ENCODE measurements at places on chromosomes 11 and 22.

- no peak for DNase-seq
Observed at GRCh38 chr22:40335358-40335757, 10.9 kb upstream of the ADSL start.

GRCh38 chr11:112465433-112466024 is 204.9 kb upstream of the PLET1 start:
- DNase-seq, result no peak

GRCh38 chr11:66192181-66192863 is 76.1 kb upstream of the RAB1B start:
- DNase-seq, result no peak

DNA sequence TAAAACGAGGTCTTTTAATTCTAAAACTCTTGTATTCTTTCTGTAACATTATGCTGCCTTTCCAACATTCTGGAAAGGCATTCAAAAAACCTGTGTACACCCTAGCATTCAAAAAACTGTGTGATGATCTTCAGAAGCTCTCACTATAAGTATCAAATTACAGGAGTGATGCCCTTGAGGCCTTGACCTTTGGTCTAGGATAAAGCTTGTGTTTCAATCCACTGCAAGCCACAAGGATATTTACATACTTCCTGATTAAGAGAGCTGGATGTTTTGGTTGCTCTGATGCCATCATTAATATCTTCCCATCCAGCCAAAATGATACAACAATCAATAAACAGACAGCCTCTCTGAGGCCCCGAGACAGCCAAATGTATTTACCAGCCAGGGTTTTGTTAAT is 11.9 kb downstream of the CLPB start:
- DNase-seq, result no peak

DNA sequence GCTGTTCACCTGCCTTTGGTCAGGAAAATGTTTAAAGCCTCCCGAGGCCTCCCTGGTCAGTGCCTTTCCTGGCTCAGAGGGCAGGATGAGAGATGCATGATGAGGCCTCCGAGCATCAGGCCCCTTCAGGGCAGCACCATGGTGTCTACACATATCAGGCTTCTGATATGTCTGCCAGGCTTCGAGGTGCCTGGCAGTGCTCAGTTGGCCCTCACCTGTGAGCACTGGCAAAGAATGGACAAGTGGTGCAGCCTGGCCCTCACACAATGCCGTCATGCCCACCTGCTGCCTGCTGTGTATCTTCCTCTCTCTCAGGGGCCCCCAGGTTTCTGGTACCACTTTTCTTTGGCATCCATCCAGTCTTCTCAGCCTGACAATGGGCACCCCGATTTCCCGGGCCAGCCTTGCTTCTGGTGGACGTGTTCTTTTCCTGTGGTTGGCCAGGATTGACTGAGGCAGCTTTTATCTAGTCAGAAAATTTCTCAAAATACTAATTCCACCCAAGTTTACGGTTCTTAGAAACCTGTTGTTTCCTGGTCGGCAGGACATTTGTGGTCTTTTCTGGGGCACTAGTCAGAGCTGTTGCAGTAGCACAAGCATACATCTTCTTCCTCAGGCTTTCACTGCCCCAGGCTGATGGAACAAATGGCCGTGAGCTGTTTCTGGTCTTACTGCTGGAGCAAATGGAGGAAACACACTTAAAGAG is 76.8 kb upstream of the SUSD2 start:
- DNase-seq, result no peak

GRCh38 chr11:27514076-27514475 is 7.5 kb upstream of the LIN7C start:
- DNase-seq, result no peak

GRCh38 chr11:65438257-65439151 is 15.9 kb downstream of the NEAT1 start:
- no peak for DNase-seq

DNA sequence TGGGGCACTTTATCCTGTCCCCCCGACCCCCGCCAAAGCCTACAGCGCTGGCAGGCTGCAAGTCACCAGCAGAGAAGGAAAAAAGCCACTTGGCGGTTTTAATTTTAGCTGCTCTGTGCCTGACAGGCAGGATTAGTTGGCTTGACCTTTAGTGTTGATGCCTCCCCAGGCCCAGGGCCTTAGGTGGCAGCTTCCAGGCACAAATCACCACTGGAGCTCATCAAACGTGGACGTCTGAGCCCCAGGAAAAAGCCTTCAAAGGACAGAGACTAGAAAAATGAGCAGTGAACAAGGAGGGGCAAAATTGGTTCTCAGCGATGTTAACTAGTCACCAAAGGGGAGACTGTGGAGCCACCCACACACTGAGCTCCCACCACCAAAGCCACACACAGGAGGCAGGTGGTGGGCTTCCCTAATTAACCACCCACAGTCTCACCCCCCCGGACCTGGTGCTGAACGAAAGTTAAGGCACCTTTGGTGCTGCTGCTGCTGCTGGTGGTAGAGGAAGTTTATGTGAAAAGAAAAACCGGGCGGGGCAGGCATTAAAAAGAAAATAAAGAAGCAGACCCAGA is 4.4 kb upstream of the PYGM start:
- DNase-seq, result no peak

- no peak for DNase-seq
Observed at GRCh38 chr11:102318469-102318868, 1.2 kb downstream of the BIRC3 start.

GRCh38 chr22:33746501-33746928 is 173.8 kb downstream of the LARGE1 start:
- no peak for DNase-seq

- DNase-seq, result no peak
Observed at GRCh38 chr11:113577356-113578032, 102.3 kb upstream of the DRD2 start.

DNA sequence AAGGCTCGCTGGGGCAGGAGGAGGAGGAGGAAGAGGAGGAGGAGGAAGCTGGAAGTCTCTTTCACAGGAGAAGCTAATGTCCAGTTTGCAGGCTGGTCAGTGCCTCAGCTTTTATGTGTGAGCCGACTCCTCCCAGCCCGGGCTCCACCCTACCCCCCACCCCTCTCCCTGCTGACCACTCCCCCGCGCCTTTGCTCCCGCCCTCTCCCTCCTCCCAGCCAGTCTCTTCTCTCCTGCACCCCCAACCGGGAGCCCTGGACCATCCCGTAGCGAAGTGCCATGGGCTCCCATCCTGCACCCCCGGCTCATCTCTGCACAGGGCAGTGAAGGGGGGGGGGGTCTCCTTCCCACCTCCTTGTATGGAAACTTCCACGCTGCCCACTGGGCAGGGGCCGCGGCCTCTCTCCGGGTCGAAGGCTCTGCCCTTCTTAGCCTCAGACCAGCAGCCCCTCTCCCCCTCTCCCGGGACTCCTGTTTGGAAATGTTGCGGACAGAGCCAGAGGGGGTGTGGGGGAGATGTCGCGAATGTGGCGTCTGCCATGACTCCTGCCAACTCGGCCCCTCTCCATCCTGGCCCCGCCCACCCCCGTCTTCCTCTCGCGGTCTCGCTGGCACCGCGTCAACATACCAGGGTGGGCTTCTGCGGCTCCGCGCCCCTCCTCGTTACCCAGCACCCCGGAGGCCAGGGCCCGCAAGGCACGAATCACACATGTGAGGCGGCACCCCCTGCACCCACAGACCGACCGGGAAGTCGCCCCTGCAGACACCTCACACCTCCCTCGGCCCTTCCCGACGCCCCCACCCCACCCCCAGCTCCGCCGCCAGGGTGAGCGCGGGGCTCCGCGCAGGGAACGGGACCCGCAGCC is 1.8 kb downstream of the IGF2 start:
- no peak for DNase-seq

- no peak for DNase-seq
Observed at GRCh38 chr11:95267601-95268213, 36.7 kb upstream of the SESN3 start.

DNA sequence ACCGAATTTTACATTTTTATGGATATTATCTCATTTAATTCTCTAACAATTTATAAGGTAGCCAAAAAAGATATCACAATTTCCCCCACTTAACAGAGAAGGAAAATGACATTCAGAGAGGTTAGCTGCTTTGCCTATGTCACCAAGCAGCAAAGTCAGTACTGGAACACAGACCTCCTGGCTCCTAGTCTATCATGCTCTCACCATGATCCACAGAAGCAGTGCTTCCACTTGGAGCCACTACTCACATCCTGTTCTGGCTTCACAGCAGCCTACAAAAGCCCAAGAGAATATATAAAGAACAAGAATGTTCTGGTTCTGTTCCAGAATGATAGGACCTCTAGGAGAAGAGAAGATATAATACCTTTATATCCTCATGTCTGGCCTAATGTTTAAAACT is 59.5 kb upstream of the SCUBE2 start:
- no peak for DNase-seq

- DNase-seq, result no peak
Observed at GRCh38 chr11:119529063-119529845, 106.3 kb upstream of the THY1 start.

DNA sequence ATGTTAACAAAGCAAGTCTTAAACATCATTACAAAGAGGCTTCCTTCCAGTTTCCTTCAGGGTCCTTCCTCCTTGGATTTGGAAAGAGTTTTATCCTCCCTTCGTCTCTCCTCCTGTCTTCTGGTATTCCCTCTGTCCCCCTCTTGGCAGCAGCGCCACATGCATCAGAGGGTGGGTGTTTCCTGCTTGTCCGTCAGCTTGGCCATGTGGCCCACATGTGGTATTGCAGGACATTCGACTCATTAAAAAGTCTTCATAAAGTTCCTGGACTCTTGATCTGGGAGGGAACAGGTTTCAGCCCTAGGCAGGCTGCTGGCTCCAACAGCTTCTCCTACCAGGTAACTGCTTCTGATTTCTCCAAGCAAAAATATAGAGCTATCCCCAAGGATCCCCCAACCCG is 189.8 kb downstream of the CSNK2A3 start:
- DNase-seq, result no peak

DNA sequence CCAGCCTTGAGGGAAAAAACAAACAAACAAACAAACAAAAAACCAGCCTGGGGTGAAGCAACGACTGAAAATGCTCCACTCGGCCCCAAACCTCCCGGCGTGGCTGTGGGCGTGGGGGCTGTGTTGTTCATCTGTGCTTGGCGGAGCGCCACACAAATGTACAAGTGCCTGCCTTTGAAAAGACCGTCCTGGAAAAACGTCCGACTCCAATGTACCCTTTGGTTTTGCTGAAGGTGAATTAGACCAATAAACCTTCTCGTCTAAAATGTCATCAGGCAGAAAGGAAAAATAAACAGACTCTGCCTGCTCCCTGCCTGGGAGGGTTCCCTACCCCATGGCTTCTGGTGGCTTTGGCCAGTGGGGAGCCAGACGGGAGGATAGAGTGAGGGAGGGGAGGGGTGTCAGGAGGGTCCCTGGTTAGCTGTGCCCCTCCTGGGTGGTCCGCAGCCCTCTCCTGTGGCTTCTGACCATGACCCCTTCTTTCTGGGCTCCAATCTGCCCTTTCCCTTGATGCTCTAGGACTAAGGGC is 93.9 kb downstream of the TRMU start:
- DNase-seq, result no peak

GRCh38 chr11:62125316-62125715 is 1.5 kb downstream of the INCENP start:
- DNase-seq, result no peak

GRCh38 chr22:27673839-27674238 is 127.7 kb downstream of the MN1 start:
- DNase-seq, result no peak
